ENCODE measurements at places on chromosomes 7 and 10.
A peak's percentile ranks its signal among the peaks of the same experiment; 100 is the strongest.

GRCh38 chr10:78657163-78657861 lies 411.5 kb upstream of the ZMIZ1 start:
- peak; percentile 44 for DNase-seq

DNA sequence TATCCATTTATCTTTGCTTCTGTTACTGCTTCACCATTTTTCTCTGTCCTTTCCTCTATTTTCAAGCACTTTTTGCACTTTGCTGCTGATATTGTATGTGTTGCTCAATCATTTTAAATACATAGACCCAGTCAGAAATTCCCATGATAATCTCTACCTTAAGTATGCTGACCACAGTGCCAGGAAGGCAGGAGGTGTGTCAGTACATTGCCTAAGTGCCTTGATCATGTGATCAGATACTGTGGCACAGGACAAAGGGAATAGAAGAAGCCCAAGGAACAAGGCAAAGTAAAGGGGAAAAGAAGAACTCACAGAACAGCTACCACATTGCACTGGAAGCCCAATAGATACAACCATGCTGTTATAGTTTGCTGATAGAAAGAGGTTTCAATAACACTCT lies 53.7 kb upstream of the CD36 start:
- DNase-seq, result no peak

DNA sequence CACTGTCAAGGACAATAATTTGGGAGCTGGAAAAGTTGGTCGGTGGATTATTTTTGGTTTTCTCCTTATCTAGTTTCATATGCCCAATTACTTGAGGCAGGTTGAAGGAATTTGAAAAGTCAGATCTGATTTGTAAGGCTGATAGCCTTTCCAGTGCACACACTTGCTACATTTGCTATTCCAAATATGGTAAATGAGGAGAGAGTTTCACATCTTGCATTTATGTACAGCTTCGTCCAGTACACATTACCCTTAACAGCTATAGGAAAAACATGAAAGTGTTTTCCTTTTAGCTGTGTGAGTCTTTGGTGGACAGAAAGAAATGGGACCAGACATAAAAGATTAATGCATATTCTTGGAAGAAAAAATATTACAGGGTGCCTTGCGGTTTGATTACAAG lies 201.8 kb downstream of the CELF2 start:
- no peak for DNase-seq

GRCh38 chr7:88387368-88387767 lies 80.7 kb upstream of the STEAP4 start:
- no peak for DNase-seq

GRCh38 chr10:43212043-43212721 lies 54.7 kb downstream of the RASGEF1A start:
- no peak for DNase-seq

GRCh38 chr7:1300636-1301035 lies 68.0 kb downstream of the UNCX start:
- DNase-seq, result no peak

GRCh38 chr7:128672927-128673517 lies 930 bp downstream of the GARIN1A start:
- no peak for DNase-seq

DNA sequence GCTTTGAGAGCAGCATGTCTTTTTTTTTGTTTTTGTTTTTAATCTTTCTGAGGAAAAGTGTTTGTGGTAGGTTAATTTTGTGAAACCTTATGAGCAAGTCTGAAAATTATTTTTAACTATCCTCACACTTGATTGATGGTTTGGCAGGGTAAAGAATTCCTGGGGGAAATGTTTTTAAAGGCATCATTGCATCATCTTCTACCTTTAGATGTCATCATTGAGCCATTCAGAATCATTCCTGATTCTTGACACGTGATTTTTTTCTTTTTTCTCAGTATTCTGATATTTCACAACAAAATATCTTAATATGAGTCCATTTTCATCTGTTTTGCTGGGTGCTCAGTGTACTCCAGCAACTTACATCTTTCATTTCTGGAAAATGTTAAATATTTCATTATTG lies 28.3 kb downstream of the PALS2 start:
- no peak for DNase-seq

GRCh38 chr10:31031558-31032257 lies at the start of gene ZNF438:
ZNF438 (minus strand) TSS chr10:31031865; CDS start chr10:30877034, 154,831 bp downstream.
- peak; percentile 90 for DNase-seq

GRCh38 chr7:25385506-25386136 lies 157.3 kb upstream of the NPVF start:
- no peak for DNase-seq

Data from stimulated activated CD4-positive, alpha-beta T cell treated with anti-CD3 and anti-CD28 coated beads, Interleukin-1b, Interleukin-23, amount 100 ng/mL, for 24 hours (primary cell).